ENCODE measurements at places on chromosomes 16 and 17. TPM values are rescaled to one million over a fixed set of nuclear protein-coding genes. Genes with fewer than 3 reads are reported as not detected.

- DNase-seq, result no peak
These were observed 26.5 kb downstream of the MBTPS1 start for GRCh38 chr16:84090211-84090610.

- peak; percentile 87 for DNase-seq
These were observed 15.1 kb downstream of the SAMD14 start for GRCh38 chr17:50114849-50115357.

GRCh38 chr16:69885722-69886121 is 65.4 kb upstream of the CLEC18A start:
- DNase-seq, result no peak

DNA sequence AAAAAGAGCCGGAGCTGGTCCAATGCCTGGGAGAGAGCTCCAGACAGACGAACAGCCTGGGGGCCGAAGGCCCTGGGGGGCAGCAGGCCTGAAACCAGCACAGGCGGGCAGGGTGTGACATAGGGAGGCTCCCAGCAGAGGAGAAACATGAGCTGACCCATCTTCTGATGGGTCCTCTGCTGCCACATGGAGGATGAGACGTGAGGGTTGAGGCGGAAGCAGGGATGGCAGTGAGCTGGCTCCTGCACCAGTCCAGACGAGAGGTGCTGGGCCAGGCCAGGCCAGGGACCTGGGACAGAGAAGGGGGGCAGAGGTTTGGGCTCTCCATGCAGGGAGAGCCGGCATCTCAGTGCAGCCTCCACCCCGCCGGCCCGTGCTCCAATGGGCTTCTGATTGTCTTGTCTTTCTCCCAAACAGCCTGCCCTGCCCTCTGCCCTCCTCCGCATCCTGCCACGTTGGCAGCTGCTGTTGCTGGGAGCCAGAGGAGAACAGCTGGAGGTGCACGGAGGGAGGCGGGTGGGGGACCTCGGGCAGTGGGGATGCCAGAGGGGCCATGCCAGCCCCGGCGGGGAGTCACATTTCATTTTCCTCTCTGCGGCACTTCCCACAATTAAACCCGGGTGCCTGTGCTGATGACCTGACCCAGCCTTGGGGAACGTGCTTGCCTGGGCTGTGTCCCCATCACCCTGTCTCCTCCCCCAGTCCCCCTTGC is 139.1 kb upstream of the GSE1 start:
- DNase-seq, result no peak

DNA sequence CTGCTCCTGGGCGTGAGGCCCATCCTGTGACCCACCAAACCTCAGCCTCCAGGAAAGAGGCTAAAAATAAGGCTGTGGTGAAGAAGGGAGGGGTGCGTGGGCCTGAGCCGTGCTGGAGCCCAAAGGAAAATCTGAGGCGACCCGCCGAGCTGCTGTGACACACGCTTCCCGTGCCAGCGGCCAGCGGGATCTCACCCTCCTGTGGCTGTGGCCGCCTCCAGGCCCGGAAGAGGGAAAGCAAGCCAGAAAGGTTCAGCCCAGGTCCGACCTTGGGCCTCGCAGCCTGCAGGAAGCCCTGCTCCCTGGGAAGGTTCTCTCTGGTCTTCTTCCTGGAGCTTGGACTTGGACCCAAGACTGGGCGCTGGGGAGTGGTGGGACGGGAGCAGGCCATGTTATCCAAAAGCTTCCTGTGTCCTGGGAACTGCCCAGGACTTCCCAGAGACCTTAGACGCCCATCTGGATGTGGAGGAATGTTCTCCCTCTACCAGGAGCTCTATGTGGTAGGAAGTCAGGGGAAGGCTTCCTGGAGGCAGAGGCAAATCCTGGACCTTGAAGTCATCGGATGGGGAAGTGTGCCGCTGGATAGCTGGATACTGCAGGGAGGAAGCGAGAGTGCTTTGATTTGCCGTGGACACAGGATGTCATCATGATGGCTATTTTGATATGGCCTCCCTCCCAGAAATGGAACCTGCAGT is 11.4 kb downstream of the SPNS2 start:
- no peak for DNase-seq

DNA sequence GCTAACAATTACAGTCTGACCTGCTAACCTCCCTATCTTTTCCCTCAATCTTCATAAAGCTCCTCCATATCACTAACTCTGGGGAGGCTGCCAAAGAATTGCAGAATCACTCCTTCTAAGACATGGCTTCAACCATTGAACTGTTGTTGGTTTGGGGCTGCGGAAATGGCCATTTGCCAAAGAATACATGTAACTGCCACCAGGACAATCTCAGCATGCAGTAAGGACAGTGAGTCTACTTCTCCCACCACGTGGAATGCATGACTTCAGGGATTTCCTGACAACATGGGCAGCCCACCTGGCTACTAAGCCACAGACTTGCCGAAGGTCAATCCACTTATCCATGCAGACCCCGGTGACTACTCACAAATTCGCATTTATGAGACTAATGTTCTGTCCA is 104.3 kb upstream of the NUDT7 start:
- no peak for DNase-seq

DNA sequence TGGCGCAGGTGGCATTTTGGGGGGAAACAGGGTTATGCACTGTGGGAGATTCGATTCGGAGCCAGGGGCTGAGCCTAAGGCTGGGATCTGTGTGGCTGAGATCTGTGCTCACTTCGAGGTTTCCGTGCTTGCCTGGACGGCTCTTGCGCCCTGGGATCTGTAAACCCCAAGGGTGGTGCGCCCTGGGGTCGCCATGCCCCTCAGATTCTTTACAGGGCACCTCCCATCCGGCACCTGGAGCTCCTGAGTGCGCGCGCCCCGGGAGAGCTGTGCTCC is 377 bp downstream of the SLC13A5 start:
- no peak for DNase-seq

DNA sequence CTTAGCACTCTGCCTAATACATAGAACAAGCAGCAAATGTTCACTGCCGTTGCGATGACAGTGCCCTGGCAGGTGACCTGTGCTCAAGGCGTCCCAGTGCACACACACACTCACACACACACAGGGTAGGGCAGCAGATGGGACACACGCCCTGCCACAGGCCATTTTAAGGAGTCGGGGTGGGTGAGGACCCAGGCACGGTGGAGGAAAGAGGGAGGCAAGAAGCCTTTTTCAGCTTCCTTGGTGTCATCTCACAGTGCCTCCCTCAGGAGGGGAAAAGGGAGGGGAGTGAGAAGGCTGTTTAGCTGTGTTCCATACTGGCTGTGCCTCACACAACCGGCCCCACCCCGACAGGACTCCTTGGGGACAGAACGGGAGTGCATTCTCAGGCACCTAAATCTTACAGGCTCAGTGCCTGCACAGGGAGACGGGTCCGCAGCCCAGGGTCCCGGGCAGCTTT is 1.5 kb downstream of the PITPNM3 start:
- no peak for DNase-seq

DNA sequence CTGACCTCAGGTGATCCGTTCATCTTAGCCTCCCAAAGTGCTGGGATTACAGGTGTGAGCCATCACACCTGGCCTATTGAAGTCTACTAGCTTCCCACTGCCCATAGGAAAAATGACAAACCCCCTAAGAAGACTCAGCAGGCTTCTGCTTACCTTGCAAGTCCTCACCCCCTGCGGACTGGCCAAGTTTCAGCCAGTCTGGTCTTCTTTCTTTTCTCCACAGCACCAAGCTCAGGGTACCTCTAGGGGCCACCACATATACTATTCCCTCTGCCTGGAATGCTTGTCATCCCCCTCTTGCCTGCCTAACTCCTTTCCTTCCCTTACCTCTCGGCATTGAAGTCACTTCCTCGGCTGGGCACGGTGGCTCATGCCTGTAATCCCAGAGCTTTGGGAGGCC is 31.2 kb downstream of the ABCC3 start:
- no peak for DNase-seq

The BTBD17 gene
- 3.3 TPM for total RNA-seq

The KRTAP4-9 gene
- 1.0 TPM for total RNA-seq

The PROCA1 gene
- 4.6 TPM for total RNA-seq

The TEX14 gene
- total RNA-seq, result 0.50 TPM

All from A673 (cell line).